Activated CD4-positive, alpha-beta T cell treated with anti-CD3 and anti-CD28 coated beads, Interleukin-2, amount 50 U/mL, for 16 hours (primary cell): ENCODE measurements at places on chromosomes 12 and 14.

DNA sequence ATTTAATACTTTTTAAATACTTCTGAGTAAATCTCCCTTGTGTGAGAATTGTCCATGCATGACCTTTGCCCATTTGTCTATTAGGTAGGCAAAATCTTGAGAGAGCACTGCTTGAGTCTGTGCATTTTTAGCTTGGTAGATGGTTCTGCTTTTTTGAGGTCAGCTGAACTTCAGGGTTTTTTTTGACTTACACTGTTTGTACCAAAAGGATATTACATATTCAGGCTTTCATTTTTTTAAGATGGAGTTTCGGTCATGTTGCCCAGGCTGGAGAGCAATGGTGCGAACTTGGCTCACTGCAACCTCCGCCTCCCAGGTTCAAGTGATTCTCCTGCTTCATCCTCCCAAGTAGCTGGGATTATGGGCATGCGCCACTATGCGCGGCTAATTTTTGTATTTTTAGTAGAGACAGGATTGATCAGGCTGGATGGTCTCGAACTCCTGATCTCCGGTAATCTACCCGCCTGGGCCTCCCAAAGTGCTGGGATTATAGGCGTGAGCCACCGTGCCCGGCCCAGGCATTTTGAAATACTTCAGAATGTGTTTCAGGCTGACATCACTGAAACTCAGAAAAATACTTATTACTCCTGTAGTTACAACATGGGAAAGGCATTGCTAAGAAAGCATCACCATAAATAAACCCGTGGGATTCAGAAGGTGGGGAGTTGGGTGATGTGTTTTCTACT lies 11.1 kb downstream of the RASSF3 start:
- DNase-seq, result no peak

DNA sequence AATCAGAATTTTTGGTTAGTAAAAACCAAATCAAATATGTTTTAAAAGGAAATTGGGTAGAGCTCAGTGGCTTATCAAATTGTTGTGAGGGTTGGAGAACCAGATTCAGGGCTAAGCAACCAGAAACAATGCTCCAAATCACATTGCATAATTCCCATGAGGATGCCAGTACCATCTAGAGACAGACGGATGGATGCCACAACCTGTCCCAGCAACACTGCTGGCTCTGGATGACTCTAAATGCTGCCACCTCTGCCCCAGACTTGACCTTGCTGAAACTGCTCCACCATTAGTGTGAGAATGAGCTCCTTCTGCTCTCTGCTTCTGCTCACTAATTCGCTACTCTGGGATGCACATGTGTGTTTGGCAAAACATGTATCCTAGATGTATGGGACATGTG lies 43.9 kb downstream of the FRS2 start:
- no peak for DNase-seq

- DNase-seq, result no peak
These were observed 403.8 kb downstream of the DAD1 start for GRCh38 chr14:22185191-22185590.

- DNase-seq, result no peak
These were observed 54.7 kb downstream of the PITPNM2 start for GRCh38 chr12:123096182-123096581.

- DNase-seq, result no peak
These were observed 29.4 kb downstream of the CEP83 start for GRCh38 chr12:94430304-94430703.

DNA sequence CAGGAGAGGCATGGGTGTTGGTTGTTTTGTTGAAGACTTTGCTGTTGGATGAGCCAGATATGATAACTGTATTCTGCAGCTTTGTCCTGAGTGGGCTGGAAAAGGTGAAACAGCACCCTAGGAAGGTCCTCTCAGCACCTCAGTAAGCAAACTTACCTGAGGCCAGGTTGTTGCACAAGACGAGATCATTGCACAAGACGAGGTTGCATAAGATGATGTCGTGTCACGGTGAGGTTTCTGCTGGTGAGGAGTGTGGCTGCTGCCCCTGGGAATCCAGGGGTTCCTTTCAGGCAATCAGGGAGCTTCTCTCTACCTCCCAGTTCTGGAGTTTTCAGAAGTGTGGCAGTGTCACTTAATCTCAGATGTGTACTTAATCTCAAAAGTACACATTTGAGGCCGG lies 85.6 kb downstream of the GLT1D1 start:
- DNase-seq, result no peak
